ENCODE measurements at places on chromosomes 16 and 17.

DNA sequence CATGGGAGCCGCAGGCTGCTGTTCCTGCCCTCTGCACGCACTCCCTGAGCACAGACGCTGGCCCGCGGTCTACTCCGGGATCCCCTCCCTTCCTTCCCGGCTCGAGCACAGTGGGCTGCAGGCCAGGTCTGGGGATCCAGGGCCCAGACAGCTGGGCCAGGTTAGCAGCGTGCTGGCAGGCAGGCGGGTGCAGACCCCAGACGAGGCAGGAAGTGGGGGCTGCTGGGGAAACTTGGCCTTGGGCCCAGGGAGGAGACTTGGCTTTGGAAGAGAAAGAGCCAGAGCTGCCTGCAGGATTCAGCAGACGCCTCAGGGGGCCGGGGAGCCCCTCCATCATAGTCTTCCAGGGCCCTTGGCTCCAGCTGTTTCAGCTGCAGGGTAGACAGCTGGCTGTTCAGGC is 30.2 kb upstream of the ABCC3 start:
- DNase-seq, result no peak

DNA sequence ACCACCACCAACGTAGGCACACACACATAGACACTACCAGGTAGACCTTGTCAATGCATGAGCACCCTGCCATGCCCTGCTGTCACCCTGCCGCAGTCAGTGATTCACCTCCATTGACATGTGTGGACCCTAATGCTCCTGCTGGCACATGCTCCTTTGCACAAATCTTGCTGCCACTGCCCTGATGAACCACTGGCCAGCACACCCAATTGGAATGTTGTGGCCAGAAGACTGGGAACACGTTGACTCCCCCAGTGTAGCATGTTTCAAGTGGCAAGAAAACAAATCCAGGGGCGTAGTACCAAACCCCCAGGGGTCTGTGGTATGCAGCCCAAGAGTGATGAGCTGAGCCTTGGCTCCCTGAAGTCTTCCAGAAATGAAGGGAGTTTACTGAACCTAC is 486.4 kb upstream of the KIF2B start:
- DNase-seq, result no peak

GRCh38 chr17:31596382-31597323 is 205.2 kb downstream of the RAB11FIP4 start:
- DNase-seq, result no peak

DNA sequence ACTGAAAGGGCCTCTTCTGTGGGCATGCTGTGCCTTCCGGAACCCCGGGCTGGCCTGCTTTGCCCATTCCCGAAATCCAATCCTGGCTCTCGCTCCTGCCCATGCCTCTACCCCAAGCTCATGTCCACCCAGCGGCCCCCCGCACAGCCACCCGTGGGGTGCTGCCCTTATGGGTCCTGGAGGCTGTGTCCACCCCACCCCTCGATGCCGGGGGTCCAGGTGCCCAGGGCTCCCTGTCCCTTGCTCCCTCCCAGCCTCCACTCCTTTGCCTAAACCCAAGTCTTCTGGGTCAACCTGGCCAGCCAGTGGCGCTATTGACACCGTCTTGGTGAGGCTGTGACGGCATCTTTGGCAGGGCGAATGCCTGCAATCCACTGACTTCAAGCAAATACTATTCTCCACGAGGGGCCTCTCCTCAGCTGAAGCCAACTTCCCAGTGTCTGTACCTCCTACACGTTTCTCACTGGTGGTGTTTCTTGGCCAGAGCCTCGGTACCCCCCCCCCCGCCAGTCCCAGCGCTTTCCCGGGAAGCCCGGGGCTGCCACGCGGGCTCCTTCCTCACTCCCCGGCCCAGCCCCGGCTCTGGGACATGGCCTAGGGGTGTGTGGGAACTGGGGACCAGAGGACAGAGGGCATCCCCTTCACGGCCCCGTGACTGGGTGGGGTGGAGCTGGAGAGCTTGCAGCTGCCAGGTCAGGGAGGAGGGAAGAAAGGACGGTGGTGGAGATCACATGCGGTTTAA is 12.2 kb upstream of the DUS1L start:
- DNase-seq, result no peak

DNA sequence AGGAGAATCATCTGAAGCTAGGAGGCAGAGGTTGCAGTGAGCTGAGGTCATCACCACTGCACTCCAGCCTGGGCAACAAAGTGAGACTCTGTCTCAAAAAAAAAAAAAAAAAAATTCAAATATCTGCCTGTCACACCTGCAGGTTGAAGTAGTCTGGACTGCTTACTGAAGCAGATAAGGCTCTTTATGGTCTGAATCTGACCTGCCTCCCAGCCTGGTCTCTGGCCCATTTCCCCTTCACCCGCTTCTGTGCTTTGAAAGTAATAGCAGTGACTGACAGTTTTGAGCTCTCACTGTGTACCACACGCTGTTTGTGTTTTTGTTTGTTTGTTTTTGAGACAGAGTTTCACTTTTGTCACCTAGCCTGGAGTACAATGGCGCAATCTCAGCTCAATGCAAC is 5.8 kb downstream of the SEZ6L2 start:
- DNase-seq, result no peak

GRCh38 chr17:50221864-50222545 is 20.6 kb upstream of the COL1A1 start:
- DNase-seq, result no peak

- DNase-seq, result no peak
Measured at GRCh38 chr16:30027588-30028437, 3.3 kb downstream of the TLCD3B start.

- no peak for DNase-seq
Measured at GRCh38 chr17:17606416-17607000, 15.0 kb upstream of the PEMT start.

DNA sequence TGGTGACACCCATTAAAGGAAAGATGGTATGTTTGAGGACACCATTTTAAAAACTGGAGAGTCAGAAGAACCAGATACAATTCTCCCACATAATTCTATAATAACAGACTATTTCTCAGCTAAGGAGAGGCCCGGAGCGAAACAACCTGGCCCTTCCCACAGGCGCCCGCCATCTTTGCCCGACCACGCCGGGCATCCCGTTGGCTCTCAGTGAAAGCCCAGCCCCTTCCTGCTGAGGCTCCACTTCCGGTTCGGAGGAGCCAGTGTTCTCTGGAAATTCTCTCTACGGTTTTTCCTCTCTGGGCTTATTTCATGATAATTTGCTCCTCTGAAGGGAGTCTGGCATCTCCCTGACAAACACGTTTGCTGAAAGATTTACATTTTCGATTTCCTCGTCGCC is 175.7 kb downstream of the AXIN2 start:
- no peak for DNase-seq

DNA sequence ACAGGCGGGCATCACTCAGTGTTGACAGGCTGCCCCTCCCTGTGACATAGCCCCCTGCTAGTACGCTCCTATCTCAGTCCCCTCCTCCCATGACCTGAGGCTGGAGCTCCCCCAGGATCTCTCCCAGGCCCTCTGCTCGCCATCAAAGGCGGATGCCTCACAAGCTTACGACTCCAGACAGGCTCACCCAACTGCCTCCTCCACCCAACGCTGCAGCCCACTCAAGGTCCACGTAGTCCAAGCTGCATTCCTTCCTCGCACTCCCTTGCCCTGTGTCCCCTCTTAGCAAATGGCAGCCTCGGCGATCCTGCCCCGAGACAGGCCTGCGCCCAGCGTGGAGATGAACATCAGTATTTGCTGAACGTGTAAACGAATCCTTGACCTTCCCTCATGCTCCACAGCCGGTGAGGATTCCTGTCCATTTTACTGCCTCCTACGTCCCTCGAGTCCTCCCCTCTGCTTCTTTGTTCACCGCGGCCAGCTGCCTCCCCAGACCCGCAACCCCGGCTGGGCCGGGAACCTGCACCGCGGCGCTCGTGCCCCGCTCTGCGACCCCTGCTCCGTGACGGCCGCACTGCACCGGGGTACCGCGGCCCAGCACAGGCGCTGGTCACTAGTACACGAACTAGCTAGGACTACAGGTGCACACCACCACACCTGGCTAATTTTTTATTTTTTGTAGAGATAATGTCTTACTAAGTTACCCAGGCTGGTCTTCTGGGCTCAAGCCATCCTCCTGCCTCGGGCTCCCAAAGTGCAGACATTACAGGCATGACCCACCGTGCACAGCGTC is 838 bp upstream of the TMEM97 start:
- DNase-seq, result no peak

DNA sequence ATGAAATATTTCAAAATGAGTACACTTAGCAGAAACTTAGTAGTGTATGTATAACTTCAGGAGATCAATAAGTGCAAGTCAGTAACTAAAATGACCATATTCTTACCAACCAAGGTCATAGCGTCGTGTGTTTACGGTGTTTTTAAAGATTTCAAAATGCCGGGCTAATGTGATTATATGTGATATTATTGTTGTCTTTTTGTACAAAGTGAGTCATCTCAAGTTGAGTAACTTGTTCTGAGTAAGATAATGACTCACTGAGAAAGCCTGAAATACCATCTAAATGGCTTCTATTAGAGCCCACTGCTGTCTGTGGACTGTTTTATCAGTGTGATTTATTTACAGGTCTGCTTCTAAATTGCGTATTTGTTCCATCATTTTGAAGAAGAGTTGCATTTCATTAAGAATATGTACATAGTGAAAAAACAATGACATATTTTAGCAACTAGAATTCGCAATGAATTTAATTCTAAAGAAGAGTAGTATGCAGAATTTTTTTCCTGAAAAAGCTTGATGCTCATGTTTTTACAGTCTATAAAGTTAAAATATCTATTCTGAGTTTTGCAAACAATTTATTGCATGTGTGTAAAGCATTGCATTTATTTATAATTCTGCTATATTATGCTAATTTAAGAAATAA is 12.7 kb downstream of the KRT12 start:
- DNase-seq, result no peak

DNA sequence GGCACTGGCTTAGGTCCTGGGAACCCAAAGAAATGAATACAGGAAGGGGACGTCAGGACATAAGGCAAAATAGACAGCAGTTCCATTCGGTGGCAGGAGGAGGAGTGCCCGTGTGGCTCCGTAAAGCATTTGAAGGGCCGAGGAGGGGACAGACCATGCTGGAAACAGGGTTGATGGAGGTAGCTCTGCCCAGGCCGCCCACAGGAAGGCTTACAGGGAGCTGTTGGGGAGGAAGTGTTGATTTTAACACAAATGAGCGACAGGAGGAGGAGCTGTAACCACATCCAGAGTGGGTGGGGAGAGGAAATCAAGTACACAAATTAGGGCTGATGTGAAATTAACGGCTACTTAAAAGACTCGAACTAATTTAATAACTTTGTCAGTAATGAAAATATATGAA is 54.6 kb downstream of the RBFOX3 start:
- DNase-seq, result no peak

- DNase-seq, result no peak
Measured at GRCh38 chr17:67013891-67014290, 30.5 kb upstream of the CACNG1 start.

- DNase-seq, result no peak
Measured at GRCh38 chr17:2025622-2026309, 632 bp upstream of the RTN4RL1 start.

DNA sequence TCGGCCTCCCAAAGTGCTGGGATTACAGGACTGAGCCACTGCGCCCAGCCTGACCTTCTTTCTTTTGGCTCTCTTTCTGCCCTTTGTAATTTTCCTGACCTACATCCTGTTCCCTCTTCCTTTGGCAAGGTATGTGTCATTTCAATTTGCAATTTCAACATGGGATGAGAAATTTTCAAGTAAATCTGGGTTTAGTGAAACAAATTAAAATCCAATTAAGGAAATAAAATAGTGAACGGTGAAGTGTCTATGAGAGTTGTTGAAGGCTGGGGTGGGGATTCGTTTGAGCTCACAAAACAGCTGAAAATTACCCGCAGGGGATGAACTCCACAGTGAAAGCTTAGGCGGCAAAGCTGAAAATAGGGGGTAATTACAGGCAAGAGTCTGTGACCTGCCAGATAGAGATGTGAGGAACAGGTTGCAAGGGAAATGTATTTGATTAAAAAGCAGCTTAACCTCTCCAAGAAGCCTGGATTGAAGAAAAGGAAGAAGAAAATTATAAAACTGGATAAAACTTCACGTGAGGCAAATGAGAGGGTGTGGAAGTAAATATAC is 277.7 kb downstream of the UTP18 start:
- DNase-seq, result no peak

DNA sequence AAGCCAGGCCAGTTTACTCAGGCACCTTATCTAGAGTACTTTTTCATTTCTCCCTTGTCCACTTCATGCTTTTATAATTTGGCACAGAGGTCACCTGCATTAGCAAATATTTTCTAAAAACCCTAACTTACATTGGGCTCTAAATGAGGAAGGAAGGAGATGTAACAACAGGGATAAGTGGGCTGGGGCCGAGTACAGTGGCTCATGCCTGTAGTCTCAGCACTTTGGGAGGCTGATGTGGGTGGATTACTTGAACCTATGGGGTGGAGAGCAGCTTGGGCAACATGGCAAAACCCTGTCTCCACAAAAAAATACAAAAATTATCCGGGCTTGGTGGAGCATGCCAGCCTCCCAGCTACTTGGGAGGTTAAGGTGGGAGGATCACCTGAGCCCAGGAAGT is 55.9 kb downstream of the TMEM100 start:
- no peak for DNase-seq

GRCh38 chr16:20401066-20401465 is 3.5 kb downstream of the PDILT start:
- DNase-seq, result no peak

GRCh38 chr17:71107136-71107535 is 937.8 kb downstream of the KCNJ2 start:
- no peak for DNase-seq
